Jurkat, Clone E6-1 (cell line): ENCODE measurements at places on chromosomes 5 and 9.
A peak's percentile ranks its signal among the peaks of the same experiment; 100 is the strongest.

- peak; percentile 16 for DNase-seq
Measured at GRCh38 chr5:104800440-104801048, 1238.0 kb upstream of the NUDT12 start.

DNA sequence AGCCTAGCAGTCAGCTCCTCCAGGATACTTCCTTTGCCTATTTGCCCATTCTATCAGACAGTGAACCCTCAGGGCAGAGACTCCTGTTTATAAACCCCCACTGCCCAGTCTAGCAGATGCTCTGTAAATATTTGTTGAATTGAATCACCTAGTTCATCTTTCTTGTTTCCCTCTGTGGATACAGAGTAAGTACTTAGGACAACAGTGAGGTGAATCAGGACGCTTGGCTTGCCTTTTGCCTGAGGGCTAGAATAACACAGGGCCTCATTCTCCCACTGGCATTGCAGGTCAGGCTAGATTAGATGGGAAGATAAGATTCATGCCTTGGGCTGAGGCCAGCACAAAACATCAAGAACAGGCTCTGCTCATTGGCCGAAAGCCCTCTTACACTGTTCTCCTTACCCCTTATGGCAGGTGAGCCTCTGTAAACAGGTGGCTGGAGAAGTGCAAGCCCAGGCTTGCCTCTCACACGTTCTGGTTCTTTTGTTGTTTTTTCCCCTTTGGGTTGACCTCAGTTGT is 22.2 kb downstream of the TNFSF8 start:
- DNase-seq: no peak

DNA sequence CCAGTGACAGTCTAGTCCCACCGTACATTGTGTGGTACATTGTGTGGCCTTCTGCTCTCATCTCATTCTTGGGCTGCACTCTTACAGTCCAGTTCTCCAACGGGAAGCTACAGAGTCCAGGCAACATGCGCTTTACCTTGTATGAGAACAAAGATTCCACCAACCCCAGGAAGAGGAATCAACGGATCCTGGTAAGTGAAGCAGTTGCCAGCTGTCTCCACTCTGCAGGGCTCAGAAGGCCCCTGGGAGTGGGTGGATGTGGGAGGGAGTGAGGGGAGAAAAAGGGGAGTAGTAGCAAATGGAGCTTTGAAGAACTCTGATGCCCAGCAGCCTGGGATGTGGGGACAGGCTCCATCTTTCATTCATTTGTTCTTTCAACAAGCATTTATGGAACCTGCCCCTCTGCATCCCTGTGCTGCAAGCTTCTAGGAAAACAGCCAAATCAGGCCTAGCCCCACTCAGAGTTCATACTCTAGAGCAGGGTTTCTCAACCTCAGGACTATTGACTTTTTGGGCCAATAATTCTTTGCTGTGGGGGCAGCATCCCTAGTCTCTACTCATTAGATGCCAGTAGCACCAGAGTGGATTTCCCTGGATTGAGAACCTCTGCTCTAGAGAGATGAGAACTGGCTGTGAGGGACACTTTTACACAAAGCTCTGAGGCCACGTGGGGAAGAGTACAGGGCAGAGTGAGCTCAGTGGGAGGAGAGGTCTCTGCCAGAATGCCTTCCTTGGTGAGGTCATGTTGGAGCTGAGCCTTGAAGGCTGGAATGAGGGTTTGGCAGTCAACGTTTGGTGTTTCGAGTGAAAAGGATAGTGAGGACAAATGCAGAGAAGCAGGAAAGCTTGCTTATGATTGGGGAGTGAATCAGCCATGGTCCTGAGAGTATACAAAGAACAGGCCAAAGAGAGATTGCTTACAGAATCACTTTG is 1.1 kb downstream of the POLR1E start:
- DNase-seq: no peak

- DNase-seq: peak; percentile 28
Measured at GRCh38 chr5:157025093-157025698, 33.7 kb downstream of the HAVCR1 start.
